ENCODE measurements at places on chromosomes 2 and 18.

GRCh38 chr2:210496512-210496911 lies 20.0 kb upstream of the LANCL1 start:
- DNase-seq, result no peak

DNA sequence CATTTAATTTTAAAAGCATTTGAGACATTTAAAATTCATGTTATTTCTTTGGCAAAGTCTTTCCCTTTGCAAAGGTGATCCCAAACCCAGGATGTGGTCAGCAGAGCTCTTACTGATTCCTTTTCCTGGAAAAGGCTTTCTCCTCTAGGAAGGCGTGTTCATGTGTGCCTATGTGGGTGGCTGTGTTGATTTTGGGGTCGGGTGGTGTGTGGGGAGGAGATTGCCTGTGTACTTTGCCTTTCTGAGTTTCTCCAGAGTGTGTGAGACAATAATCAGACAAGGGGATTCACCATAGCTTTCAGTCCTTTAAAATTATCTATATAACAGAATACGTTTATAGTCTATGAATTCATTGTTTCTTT lies 173.2 kb downstream of the SOCS6 start:
- no peak for DNase-seq

GRCh38 chr2:7725850-7726242 lies 808.6 kb downstream of the RNF144A start:
- no peak for DNase-seq

DNA sequence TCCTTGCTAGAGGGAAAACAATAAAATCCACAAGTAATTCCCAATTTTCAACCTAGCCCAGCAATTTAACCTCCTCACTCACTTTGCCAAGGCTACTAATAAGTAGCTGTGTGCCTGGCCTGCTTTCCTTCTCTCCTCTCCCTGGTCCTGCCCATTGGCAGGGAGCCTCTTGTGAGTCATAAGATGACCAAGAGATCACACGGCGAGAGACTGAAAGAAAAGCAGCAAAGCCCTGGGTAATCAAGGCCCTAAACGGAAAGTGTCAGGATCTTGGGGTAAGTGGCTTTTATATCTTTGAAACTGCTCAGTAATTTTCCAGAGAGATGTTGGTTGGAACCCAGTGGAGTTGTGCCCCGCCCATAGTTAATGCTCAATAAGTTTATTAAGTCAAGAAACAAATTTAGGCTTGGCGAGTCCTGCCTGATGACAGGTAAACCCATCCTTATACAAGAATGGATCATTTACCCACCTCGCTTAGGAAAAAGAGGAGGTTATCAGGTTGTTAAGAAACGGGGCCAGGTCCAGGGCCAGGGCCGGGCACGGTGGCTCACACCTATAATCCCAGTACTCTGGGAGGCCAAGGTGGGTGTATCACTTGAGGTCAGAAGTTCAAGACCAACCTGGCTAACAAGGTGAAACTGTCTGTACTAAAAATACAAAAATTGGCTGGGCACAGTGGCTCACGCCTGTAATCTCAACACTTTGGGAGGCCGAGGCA lies 10.0 kb upstream of the ADAM17 start:
- DNase-seq, result peak; percentile 82

DNA sequence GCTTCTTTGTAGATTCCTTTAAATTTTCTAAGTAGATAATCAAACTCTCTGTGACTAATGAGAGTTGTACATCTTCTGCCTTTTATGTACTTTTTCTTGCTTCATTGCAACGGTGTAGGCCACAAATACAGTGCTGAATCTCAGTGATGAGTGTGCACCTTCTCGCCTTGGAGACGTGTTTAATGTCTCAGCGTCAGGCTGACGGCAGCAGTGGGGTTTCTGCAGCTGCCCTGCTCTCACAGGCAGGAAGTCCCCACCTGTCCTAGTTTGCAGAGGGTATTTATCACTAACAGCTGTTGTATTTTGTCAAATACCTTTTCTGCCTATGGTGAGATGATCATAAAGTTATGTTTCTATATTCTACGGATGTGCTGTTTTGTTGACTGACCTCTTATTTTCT lies 13.3 kb downstream of the AGXT start:
- DNase-seq, result no peak

DNA sequence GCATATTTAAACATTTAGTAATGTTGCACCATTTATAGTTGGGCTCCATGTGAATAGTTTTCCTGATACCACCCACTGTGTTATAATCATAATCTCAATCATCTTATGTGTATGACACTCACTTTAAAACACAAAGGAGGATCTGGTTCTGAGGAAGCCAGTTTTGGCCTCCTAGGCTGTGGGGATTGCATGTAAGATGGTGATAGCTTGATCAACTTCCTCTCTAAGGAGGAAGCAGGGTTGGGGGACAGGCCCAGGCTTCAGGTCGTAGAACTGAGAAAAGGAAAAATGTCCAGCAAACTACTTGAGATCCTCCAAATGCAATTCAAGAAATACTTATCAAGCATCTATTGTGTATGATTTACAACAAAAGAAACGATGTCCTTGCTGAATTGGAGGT lies 4.9 kb upstream of the PPM1B start:
- DNase-seq, result no peak

DNA sequence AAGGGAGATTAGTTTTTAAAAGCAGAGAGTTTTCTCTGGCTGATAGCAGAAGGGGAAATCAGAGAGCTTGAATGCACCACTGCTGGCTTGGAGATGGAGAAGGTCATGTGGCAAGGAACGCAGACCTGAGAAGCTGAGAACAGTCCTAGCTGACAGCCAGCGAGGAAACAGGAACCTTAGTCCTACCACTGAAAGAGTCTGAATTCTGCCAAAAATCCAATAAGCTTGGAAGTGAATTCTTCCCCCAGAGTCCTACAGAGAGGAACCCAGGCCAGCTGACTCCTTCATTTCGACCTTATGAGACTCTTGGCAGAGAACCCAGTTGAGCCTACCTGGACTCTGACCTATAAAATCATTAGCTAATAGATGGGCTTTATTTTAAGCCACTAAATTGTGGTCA lies 371.9 kb upstream of the TNP1 start:
- no peak for DNase-seq

DNA sequence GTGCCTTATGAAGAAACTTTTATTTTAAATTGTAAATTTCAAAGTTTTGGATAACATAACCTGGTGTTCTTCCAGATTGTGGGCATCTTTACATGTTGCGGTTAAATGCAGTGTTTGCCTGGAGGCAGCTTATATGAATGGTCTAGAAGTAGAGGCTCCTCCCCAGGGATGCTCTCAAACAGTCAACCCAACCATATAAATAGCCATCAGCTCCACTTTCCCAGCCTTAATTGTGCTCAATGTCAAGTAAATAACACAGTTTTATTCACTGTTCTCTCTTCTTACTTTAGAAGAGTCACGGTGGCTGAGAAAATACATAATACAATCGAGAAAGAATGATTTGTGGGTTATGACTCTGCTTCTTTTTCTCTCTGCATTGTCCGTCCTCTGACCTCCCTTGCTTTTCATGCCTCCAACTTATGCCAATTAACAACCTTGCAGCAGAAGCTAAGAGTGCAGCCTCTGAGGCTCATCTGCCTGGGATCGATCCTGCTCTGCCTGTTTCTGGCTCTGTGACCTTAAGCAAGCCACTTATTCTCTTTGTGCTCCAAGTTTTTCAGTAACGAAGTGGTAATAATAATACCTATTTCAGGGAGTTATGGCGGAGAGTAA lies 100.3 kb downstream of the DAW1 start:
- DNase-seq, result no peak

DNA sequence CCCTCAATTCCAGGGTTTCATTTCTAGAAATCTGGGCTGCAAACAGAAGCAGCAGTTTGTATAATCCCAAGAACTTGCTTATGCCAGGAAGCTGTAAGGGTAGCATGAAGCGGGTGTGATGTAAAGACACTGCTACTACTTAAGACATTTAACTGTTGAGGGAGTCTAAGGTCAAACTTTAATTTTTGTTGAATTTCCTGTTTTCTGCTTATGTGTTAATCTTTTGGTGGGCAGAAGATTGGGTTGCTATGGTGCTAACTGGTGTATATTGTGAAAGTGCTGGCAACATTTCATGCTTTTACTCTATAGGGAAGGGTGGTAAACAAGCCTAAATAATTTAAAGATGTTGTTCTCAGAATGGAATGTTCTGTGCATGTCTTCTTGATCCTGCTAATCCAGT lies 2.7 kb downstream of the NCOA1 start:
- DNase-seq, result no peak

DNA sequence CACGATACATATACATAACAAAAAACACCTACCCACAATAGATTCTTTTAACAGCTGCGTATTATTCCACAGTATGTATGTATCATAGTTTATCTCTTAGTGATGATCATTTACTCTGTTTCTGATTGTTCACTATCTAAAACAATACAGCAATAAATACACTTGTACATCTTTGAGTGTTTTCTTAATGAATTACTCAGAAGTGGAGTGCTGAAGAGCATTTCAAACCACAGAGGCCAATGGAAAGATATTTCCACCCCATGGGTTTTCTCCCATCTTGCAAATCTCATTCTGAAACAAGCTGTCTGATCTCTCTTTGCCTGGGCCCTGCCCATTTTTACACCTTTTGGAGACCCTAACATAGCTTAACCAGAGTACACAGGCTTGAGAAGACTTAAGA lies 113.8 kb upstream of the KLF7 start:
- no peak for DNase-seq

- peak; percentile 43 for DNase-seq
Measured at GRCh38 chr2:227415538-227416424, 28.0 kb upstream of the SCYGR1 start.

GRCh38 chr2:85409845-85410583 lies at the start of gene CAPG:
CAPG (minus strand) TSS chr2:85410366; CDS start chr2:85402145, 8,221 bp downstream.
- DNase-seq, result no peak

DNA sequence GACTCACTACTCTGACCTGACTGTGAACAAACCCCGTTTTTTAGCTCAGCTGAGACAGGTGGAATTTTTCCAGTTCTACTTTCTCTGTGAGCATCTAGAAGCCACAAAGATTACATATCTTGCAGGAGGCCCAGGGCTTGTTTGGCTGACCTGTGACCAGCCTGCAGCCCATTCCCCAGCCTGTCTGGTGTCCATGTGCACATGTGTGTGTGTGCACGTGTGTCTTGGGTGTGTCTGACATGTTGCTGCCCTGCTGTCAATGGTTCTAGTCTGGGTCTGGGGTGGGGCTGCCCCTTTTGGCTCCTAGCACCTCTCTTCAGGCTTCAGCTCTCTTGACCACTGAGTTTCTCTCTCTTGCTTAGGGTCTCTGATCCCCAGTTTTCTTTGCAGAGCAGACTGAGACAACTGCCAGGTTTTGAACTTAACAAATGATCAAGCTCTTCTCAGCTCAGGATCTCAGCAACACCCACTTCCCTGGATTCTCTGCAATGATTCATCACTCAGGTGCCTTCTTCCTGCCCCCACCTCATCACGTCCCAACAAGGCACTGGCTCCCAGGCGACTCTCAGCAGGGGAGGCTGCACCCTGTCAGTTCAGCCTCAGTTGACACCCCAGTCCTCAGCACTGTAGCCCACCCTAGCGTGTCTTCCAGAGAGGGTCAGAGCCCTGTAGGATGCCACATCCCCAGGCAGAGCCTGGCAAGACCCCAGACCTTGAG lies 130.3 kb downstream of the CELF4 start:
- no peak for DNase-seq

GRCh38 chr2:233033672-233034071 lies 1.2 kb downstream of the NEU2 start:
- DNase-seq, result no peak

DNA sequence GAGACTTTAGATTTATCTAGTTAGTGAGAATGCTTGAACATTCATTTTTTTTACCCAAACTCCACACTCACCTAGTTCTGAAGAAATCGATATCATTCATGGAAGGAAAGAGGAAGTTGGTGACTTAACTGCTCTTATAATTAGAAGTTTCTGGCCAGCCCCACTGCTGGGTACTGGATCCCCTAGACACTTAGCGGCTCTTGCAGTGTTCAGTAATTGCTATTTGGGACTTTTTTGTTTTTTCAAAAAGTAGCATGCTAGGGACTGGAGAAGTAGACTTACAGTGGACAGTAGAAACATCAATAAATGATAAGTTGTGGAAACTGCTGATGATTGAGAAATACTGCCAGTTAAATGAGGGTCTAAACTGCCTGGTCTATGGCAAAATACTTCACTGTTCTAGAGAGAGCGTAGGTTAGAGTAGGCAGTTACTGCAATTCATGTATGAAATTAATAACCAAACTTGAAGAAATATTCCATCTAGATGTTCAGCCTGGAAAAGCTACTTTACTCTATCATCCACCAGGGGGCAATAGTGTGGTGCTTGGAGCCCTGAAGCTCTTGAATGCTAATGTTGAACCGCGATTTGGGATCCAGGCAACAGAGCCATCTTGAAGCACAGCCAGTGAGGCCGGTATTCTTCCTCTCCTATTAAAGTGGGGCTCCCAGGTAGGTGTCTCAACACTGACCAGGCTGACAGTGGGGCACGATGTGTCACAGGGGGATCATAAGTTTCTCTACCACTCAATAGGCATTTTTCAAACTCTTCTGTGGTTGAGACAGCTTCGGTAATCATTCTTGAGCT lies 146.1 kb upstream of the SESTD1 start:
- DNase-seq, result peak; percentile 56

GRCh38 chr2:44829771-44830170 lies 111.7 kb upstream of the SIX3 start:
- DNase-seq, result no peak

GRCh38 chr2:170229125-170229524 lies 51.2 kb downstream of the MYO3B start:
- no peak for DNase-seq

- peak; percentile 38 for DNase-seq
Measured at GRCh38 chr2:212892193-212892592, 259.2 kb downstream of the IKZF2 start.

GRCh38 chr2:178924817-178925216 lies 117.6 kb upstream of the TTN start:
- no peak for DNase-seq

GRCh38 chr18:13494871-13495445 lies 231.4 kb downstream of the FAM210A start:
- no peak for DNase-seq

GRCh38 chr2:63544017-63544627 lies 44.2 kb downstream of the WDPCP start:
- DNase-seq, result peak; percentile 5

- DNase-seq, result no peak
Measured at GRCh38 chr2:220510668-220511067, 883.2 kb downstream of the SLC4A3 start.

- peak; percentile 95 for DNase-seq
Measured at GRCh38 chr18:76351961-76352581, 143.0 kb downstream of the ZNF516 start.

DNA sequence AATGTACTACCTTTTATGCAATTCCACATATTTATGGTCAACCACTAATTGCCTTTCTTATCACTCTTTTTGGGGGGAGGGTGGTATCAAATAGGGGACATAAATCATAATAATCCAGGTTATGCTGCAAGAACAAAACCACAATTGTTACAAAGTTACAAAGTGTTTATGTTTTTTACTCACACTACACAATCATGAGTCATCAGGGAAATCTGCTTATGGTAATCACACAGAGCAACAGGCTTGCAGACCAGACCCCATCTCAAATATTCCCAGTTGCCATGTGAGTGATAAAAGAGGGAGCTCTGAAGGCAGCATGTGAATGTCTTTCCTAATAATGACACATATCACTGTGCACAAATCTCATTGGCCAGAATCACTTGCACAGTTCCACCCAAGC lies 304.7 kb upstream of the TMEFF2 start:
- no peak for DNase-seq

Measured in AG08396 (cell line).